Effector memory CD4-positive, alpha-beta T cell (primary cell): ENCODE measurements at places on chromosomes 13 and 19.

GRCh38 chr13:22599156-22599555 is 581.6 kb upstream of the SGCG start:
- no peak for DNase-seq

- DNase-seq: no peak
These were observed 21.7 kb upstream of the SCEL start for GRCh38 chr13:77513719-77514335.

DNA sequence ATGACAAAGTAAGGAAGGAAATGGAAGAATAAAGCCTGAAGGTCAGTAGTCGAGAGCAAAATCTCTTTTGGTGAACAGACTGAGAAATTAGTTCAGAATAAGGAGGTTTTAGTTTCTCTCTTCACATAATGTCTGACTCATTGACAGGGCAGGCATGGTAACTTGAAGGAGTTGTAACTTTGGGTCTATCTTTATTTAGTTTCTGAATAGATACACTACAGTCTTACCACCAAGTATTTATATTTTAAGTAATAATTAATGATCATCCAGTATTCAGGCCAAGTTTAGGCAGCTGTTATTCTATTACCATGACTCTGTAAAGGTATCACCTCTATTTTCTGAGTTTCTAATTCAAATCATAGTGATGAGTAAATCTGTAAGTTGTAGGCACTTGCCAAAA is 219.9 kb downstream of the SPRY2 start:
- DNase-seq: no peak

DNA sequence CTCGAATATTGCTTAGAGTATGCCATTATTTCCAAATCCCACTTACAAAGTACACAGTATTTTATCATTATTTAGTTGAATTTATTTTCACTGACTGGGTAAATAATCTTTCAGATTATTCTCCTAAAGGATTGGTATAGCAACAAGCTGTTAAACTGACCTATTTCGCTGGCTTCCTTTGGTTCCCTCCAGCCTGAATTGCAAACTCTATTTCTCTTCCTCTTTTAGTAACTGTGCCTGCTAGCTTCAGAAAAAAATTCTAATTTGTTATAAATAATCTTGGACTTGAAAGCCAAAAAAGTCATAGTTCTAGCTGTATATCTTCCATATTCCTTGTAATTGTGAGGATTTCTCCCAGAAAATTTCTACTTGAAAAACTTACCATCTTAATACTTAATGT is 15.0 kb upstream of the CCNA1 start:
- no peak for DNase-seq

DNA sequence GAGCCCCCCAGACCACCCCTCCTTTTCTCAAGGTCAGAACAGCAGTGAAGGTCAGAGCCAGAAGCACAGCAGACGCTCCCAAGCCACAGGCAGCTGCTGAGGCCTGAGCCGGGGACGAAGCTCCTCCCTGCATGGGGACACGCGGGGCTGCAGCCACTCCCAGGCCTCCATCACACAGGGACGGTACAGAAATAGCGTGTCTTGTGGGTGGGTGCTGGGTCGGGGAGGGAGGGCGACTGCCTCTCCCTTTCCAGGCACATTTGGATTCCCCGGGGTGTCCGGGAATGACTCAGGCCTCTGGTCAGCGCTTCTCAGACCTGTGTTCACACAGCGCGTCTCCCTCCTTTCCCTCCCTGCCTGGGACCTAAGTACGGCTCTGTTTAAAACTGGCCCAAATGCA is 33.2 kb downstream of the RASA3 start:
- no peak for DNase-seq

DNA sequence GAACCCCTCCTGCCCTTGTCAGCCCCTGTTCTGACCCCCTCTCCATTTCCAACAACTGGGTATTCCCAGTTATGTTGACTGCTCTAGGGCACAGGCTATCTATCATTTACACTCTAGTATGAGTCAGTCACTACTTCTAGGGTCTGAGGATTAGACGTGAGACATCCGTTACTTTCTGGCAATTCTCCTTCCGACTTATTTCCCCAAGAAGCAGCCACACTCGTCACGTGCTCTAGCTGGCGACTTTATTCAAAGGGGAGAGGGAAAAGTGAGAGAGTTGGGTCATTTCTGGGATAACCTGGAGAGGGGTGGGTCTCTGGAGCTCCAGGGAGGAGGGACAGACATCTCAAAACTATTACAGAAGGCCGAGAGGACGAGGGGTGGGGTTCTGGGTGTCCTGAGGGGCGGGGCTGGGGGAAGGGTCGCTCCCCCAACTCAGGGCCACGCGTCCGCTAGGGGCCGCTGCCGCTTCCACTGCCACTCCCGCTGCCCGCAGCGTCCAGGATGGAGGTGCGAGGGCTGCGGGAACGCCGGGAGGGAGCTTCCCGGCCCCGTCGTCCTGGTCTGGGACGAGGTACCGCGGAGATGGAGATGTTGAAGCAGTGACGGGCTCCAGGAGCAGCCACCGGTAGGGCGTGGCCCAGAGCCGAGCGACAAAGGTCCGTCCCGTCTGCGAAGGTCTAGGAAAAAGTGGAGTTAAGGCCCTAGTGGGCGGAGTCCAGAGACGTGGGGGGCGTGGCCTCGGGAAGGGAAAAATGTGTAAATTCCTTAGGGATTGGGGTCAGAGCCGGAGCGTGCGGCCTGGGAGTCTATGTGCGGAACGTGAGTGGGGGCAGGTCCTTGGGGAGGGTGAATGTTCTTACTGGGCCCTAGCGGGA is 8.9 kb downstream of the RTBDN start:
- DNase-seq: no peak

DNA sequence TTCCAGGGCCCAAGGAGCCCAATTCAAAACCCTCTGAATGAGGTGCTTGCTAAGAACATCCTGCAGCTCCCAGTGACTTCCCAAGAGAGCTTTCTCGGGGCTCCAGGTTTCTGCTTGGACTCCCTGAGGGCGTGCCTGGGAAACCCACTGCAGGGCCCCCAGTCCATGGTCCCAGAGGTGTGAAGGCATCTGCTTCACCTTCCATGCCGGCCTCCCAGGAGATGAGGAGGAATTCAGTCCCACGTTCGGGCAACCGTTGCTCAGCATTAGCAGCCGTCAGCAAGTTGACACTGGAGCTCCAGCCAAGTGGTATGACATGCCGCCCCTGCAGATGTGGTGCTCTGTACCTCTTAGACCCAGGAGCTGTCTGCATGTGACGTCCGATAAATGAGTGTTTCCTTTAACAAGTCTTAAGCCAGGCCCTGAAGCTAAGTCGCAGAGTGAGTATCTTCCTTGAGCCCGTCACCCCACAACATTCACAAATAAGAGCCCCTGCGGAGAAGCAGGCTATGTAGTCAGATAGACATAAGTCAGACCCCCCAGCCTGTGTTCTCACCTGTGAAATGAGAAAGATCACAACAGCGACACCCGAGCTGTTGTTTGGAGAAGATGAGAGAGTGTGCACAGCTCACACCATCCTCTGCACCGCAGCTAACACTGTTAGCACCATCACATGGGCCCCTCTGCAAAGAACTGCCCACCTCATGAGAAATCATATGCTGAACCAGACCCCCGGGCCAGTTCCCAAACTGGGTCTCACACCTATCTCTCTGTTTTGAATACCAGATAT is 150.3 kb downstream of the KATNAL1 start:
- DNase-seq: no peak

GRCh38 chr13:84737661-84738060 is 855.4 kb upstream of the SLITRK1 start:
- no peak for DNase-seq

- DNase-seq: no peak
These were observed 38.1 kb downstream of the CHST8 start for GRCh38 chr19:33659835-33660234.

- DNase-seq: no peak
These were observed 631.3 kb downstream of the EFNB2 start for GRCh38 chr13:105904034-105904742.

- no peak for DNase-seq
These were observed 201.7 kb upstream of the UBL3 start for GRCh38 chr13:30052120-30052519.

GRCh38 chr19:19458110-19458816 is 52.8 kb downstream of the GATAD2A start:
- DNase-seq: no peak

DNA sequence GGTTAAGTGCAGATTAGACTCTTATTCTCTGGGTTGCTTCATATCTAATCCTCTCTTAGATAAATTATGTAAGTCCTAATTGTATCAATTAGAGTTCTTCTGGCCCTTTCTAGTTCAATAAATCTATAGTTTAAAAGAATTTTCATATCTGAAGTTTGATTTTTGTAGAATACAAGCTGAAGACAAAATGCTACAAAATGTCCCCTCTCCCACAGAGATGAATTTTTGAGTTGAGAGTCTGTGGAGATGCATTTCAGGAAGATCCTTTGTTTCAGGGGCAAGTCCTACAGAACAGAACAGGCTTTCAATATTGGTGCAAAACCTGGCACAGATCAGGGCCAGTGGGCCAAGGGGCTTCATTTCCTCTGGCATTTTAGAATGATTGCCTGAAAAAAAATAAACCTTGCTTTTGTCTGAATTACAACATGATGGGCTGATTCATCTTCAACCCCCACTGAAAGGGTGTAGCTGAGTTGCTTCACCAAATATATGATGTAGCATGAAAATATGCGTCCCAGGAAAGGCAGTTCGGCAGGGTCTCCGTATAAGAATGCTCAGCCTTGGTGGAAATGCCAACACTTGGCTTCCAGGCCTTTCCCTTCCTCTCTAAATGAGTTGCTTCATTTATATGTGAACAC is 6.4 kb upstream of the IPO5 start:
- no peak for DNase-seq

DNA sequence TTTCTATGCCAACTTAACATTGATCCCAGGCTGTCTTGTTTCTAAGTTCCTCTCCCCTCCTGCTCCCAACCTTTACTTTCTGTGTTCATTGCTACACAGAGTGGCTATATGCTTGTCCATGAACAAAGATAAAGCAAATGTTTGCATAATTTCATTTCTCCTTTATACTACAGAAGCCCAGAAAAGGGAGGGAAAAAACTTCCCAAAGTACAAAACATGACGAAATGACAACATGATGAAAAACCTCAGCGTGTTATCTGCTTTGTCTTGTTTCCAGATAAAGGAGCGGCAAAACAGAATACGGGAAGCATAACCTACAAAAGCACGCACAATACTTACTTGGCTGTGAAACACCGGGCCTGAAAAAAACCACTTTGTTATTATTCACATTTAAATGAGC is 336.8 kb downstream of the DNAJC15 start:
- no peak for DNase-seq

GRCh38 chr13:97913206-97913605 is 40.3 kb upstream of the IPO5 start:
- DNase-seq: no peak

DNA sequence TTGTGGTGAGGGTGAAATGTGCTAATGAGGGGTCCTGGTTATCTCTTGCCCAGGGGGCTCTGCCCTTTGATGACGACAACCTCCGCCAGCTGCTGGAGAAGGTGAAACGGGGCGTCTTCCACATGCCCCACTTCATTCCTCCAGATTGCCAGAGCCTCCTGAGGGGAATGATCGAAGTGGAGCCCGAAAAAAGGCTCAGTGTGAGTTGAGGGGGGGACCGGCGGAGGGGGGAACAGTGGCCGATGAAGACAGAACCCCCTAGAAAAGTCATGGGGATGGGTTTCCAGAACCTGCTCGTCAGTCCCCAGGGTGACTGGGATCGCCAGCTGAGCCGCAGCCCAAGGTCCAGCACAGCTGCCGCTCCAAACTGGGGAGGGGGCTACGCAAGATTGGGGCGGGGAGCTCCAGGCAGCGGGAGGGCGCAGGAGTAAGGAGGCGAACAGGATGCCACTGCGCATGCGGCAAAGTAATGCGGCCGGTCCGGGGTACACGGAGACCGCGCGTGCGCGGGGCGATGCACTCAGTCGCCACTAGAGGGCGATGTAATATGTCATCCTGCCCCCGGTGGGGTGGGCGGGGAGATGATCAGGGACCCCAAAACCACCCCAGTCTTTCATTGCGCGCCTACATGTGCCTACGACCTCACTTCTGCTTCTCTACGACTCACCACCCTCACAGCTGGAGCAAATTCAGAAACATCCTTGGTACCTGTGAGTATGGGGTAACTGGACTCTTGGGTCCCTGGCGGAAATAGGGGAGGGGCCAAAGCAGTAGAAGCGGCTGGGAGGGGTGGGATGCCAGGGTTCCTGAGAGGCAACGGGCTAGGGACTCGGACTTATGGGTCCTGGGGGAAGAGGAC is 17.9 kb downstream of the BRSK1 start:
- peak; percentile 78 for DNase-seq

DNA sequence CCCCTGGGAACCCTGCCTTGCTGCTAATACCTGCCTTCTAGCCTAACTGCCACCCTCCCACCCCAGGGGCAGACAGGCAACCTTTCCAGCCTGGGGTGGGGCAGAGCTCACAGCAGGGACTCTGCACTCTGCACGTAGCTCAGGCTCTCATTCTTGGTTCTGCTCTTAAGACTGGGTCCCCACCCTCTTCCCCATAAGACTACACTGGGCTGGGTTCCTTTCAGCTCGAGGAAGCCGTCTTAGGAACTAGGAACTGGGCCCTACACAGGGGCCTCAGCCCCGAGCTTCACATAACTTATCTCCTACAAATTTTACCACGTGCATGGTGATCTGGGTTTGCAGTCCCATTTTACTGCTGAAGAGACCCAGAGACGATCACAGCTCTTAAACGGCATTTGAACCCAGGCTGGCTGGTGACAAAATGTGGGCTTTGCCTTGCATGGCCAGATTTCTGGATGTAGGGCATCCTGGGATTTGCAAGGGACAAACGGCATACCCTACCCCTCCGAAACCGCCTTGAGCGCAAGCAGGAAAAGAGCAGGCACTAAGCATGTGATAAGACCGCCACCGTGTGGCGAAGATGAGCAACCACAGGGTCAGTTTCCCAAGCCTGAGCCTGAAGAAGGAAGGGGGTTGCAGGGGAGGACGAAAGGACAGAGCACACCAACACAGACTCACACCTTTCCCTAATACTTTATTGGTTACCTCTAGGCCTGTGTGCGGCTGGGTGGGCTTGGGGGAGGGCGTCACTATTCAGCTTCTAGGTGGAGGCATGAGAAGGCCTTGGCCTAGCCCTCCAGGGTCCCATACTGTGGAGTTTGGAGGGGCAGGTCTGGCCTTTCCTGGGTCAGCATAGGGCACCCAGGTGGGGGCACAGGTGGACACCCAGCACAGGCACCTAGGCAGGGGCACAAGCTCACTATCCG is 5.1 kb downstream of the JUNB start:
- peak; percentile 54 for DNase-seq

DNA sequence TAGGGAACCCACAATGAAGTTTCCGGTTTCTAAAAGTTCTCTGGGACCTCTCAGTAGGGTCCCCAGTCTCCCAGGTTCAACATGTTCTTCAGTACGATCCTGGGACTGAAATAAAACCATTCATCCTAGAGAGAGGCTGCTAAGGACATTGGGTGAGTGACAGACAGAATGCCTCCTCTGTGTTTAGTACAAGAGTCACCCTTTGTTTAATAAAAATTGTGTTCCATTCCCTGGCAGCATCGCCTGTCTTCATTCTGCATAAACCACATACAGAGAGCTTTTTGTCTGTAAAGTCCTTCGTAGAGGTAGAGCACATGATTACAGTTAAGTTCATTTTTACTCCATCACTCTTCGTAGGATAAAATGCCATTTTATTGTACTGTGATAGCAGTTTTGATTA is 95.3 kb upstream of the GPR12 start:
- DNase-seq: no peak
